PC-3 (cell line): ENCODE measurements at places on chromosomes 1 and 21. TPM values are rescaled to one million over a fixed set of nuclear protein-coding genes. Genes with fewer than 3 reads are reported as not detected.

- peak; percentile 66 for DNase-seq
Measured at GRCh38 chr1:56578138-56578962, 1.0 kb downstream of the PLPP3 start.

Gene DIO1
- total RNA-seq: not detected in 2 replicates

Gene AMY2B
- total RNA-seq: 0.23 and 0.98 TPM in 2 replicates

DNA sequence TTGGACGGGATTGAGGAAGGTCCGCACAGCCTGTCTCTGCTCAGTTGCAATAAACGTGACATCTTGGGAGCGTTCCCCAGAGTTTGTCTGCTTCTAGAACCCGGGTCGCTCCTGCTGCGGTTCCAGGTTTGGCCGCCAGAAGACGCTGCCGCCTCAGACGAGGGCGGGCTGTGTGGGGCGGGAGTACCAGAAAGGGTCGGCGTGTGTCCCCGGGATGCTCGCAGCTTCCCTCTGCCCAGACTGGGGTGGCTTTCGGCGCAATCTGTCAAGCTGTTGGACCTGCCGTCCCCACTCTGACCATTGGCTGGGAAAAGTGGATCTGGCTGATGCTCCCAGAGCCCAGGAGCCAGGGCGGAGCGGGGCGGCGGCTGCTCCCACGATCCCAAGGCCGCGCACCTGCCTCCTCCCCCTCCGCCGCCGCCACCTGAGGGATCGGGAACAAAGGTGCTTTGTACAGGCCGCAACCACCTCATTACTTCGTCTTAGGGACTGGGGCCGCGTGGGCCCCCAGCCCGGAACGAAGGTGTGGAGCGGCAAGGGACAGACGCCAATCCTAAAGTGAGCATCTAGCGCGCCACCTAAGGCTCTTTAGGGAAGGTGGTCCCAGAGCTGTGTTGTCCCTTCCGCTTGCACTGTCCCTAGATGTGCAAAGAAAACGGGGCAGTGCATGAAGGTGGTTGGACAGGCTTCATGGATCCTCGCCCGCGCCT lies 683 bp upstream of the EFNA4 start:
- peak; percentile 48 for DNase-seq

GRCh38 chr21:39670701-39671100 lies 58.0 kb downstream of the B3GALT5 start:
- no peak for DNase-seq

Gene PROX1
- 0.12 TPM in 1 of 2 replicates, not detected in the other for total RNA-seq

Gene KRTAP12-2
- total RNA-seq: not detected in 2 replicates

- DNase-seq: peak; percentile 15
Measured at GRCh38 chr1:109441069-109441468, 14.8 kb upstream of the PSMA5 start.

Gene GSTM1
- not detected in 2 replicates for total RNA-seq

GRCh38 chr1:89844860-89845259 lies 24.0 kb downstream of the LRRC8D start:
- no peak for DNase-seq

DNA sequence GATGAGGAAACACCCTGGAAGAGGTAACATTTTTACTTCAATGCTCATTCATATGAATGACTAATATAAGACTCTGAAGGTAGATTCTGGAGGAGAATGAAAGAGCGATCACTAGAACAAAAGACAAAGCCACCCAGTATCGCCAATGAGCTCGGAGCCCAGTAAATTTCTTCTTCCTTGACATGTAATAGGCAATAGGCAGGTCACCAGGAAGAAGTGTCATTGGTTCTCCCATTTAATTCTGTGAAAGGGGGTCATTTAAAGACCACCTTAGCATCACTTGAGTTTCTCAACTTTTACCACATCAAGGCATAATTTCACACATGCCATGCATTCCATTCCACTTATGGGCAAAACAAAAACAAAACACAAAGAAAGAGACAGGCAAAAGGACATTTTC lies 7.9 kb downstream of the TNFSF18 start:
- DNase-seq: peak; percentile 62

GRCh38 chr21:45148316-45148990 lies 74.1 kb downstream of the ADARB1 start:
- no peak for DNase-seq

Gene TNFSF18
- 0.69 TPM in 1 of 2 replicates, not detected in the other for total RNA-seq

DNA sequence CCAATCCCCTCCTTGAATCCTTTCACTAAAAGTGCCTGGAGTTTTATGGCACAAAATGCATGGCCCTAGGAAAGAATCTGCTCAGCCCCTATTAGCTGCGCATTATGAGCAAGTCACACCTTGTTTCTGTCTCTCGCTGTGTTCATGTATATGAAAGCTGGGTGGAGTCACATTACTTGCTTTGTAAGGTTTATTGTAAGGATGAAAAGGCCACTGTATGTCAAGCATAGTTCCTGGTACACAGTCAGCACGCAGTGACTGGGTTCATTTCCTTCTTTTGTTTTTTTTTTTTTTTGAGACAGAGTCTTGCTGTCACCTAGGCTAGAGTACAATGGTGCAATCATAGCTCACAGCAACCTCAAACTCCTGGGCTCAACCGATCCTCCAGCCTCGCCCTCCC lies 6.7 kb upstream of the SLC9A1 start:
- peak; percentile 70 for DNase-seq

DNA sequence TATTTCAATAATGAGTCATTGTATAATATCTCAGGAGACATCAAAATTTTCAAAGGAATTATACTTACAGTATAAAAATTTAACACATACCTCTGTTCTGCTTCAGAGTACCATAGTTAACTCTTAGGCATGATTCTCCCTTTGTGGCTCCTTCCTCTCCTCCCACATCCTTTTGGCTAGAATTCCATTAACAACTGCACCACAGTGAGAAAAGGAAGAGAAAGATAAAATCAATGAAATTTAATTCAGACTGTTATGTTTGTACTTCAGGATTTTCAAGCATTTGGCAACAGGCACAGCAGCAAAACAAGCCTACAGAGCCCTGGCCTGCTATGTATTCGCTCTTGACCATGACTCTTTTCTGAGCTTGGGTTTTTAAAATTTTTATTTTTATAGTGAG lies 57.2 kb upstream of the SGIP1 start:
- peak; percentile 40 for DNase-seq

DNA sequence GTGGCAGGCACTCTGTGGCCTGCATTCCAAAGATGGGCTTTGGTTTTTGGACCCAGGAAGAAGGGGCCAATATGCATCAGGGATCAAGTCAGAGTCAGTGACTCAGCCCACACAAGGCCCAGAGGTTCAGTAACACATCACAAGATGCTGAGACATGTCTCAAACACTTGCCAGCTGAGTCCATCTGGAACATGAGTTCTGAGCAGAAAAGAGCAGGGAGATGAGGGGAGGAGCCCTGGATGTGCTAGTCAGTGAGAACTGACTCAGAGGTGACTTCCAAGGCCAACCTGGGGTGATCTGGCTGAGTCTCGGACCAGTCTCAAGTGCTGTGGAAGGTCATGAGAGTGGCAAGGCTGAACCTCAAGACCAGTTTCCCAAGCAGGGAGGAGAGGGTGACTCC lies 150.1 kb downstream of the CDC7 start:
- peak; percentile 59 for DNase-seq

Gene ZYG11A
- total RNA-seq: 0.40 and 0.47 TPM in 2 replicates

DNA sequence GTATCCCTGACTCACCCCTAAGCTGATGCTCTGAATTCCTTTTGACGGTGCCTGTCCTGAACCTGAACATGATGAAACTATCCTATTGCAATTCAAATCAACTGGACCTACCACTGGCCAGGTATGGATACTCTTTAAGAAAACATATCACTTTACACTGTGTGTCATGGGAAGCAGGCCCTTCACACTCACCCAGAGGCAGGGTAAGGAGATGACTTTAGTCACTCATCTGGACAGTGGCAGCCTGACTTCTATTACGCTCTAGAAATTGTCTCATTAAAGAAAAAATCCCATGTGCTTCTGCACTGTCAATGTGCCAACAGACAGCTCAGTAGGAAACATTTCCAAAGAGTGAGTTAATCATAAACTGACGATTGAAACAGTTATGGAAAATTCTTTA lies 94.3 kb downstream of the VAV3 start:
- peak; percentile 2 for DNase-seq

Gene KRTAP10-5
- 0.98 TPM in 1 of 2 replicates, not detected in the other for total RNA-seq
